ENCODE measurements at places on chromosomes 7 and 10.

GRCh38 chr10:103692436-103692951, 162.9 kb downstream of the SH3PXD2A start:
- H3K27me3 ChIP-seq, result no peaks in the 10 kb centered on the region
- peaks cover 55% of the 10 kb centered on the region for H3K4me1 ChIP-seq
- peak overlapping the region; percentile 63 for H3K4me3 ChIP-seq
- H3K27ac ChIP-seq, result no peak overlapping the region

DNA sequence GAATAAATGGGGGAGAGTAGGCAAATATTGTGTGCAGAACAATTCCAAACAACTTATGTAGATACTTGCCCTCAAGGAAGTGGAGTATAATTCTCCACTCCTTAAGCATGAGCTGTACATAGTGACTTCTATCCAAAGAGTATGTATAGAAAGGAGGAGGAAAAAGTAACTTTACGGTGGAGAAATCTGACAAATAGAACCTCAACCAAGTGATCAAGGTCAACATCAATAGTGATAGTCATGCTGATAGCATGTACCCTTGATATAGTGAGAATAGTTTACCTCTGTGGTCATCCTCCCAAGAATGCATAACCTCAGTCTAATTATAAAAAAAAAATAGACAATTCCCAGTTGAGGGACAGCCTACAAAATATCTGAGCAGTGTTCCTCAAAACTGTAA, 89.1 kb upstream of the NANOS1 start:
- H3K27ac ChIP-seq, result no peak overlapping the region
- H3K4me3 ChIP-seq, result no peak overlapping the region
- peaks cover 35% of the 10 kb centered on the region for H3K27me3 ChIP-seq
- H3K36me3 ChIP-seq, result no peaks in the 10 kb centered on the region
- peaks cover 6% of the 10 kb centered on the region for H3K4me1 ChIP-seq

GRCh38 chr10:117496616-117497028, 45.9 kb upstream of the EMX2 start:
- H3K27me3 ChIP-seq, result peaks cover 29% of the 10 kb centered on the region
- no peak overlapping the region for H3K4me3 ChIP-seq
- no peak overlapping the region for H3K27ac ChIP-seq

GRCh38 chr10:119278126-119278709, 70.8 kb downstream of the GRK5 start:
- no peak overlapping the region for H3K4me3 ChIP-seq
- no peak overlapping the region for H3K27ac ChIP-seq
- H3K36me3 ChIP-seq, result peaks cover 4% of the 10 kb centered on the region
- no peaks in the 10 kb centered on the region for H3K27me3 ChIP-seq
- DNase-seq, result no peak

DNA sequence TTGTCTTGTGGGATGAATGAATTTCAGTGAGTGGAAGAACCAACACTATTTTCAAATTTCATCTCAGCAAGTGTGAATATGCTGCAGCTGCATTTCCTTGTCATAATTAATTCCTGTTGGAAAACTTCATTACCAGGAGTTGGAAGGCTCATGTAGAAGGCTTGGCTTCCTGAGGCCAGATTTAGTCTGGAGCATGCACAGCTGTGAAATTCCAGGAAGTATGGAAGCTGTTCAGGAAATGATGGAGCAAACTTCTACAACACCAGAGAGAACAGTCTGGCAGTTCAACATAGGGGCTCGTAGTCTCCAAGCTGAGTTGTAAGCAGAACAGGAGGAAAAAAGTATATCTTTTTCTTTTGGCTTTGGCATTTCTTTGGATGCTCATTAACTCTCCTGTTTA, 1439.9 kb upstream of the CELF2 start:
- H3K4me1 ChIP-seq, result no peaks in the 10 kb centered on the region
- H3K4me3 ChIP-seq, result no peak overlapping the region
- H3K27ac ChIP-seq, result no peak overlapping the region

Measured in activated CD4-positive, alpha-beta memory T cell treated with anti-CD3 and anti-CD28 coated beads, Interleukin-2, amount 10 ng/mL, durations not matched to agents 7 days and 5 days (primary cell).